ENCODE measurements at places on chromosomes 11 and 22.

DNA sequence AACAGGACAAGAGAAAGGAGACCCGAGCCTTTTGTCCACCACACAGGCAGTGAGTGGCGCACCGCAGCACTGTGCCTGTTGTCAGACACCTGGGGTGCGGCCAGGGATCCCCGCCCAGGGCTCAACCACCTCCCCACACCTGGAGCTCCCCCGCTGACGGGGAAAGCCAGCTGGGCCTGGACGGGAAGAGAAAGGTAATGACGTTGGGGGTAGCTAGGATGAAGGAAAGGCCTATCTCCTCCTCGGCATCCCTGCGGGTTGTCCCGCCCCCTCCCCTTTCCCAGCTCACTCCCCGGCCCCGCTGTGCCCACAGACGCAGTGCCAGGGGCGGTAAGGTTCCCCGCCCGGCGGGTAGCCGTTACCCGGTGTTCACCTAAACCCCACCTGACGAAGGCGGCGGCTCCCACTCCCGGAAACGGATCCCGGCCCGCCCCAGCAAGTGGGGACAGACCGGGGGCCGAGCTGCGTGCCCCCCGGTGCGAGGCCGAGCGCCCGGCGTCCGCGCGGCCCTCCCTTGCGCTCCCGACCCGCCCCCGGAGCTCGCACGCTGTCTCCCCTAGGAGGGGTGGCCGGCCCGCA lies 495 bp downstream of the HYOU1 start:
- peak; percentile 46 for DNase-seq

DNA sequence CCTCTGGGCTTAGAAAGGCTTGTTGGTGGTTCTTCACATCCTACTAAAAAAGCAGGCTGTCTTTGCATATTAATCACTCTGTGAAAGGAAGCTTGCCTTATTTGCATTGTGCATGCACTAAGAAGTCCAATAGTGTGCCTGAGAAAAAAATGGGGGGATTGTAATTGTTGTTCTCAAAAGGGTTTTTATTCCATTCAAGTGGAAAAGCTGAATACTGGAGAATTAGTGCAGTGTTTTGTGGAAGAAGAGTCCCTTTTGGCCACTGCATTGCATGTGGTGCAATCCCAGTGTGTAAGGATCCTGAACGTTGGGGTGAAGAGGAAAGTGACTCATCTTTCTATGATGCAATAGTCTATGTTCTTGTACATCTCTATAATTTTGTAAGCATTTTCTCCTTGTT lies 16.5 kb downstream of the NCAM1 start:
- DNase-seq: no peak

GRCh38 chr11:8477680-8478079 lies 116.3 kb downstream of the STK33 start:
- DNase-seq: no peak

- DNase-seq: no peak
These were observed 129.1 kb upstream of the ARHGAP42 start for GRCh38 chr11:100557830-100558611.

- no peak for DNase-seq
These were observed 2.3 kb downstream of the CCDC86 start for GRCh38 chr11:60844045-60844869.

DNA sequence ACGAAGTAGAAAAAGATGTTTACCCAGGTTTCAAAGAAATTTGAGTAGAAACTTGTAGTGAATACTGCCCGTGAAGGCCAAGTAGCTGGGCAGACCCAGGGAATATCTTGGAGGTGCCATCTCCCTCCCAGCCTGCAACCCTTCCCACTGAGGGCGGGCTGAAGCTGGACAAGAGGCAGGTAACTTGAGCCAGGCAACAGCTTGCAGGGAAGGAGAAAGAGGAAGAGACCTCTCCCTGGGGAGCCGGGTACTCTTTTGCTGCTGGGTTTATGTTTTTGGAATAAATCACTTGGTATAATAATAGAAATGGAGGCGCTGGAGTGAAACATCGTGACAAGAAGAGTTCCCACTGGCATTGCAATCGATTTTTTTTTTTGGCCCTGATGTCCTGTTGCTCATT lies 49.4 kb upstream of the JAM3 start:
- DNase-seq: no peak

DNA sequence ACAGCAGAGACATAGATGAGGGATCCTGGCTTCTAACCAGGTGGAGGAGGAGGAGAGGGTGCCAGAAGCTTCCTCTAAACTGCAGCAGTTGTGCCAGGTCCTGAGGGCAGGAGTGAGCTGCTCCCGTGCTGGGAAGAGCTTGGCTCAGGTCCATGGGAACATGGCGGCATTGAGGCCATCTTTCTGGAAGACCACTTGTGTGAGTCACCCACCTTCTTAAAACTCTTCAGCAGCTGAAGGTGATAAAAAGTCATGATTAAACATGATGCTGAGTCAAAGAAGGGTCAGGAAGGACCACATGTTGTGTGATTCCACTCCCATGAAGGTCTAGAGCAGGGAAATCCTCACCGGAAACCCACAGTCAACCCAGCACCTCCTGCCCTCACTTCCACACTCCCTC lies 35.1 kb downstream of the LINC01488 start:
- no peak for DNase-seq

DNA sequence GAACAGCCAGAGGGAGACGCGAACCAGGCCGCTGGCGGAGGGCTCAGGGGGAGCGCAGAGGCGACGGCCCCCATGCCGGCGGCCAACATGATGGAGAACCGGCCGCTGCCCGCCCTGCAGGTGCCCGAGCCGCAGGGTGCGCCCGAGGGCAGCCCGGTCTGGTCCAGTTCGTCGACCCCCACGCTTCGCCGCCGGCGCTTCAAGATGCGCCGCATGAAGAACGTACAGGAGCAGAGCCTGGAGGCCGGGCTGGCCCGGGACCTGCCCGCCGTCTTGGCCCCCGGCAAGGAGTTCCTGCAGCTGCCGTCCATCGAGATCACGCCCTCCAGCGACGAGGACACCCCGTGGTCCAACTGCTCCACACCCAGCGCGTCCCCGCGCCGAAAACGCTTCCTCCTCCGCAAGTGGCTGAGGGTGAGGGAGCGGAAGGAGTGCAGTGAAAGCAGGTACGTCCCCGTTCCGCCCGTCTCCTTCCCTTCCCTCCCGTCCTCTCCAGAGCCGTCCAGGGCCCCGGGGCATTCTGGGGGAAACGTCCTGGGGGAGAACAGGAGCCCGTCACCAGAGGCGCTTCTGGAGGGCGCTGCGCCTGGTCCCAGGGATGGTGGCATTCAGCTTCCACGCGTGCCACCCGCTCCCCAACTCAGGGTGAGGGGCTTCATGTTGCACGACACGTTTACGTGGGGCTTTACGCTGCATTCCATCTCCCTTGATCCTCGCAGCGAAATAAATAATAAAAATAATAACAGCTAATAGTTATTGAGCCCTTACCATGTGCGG lies 840 bp downstream of the GRAMD1B start:
- DNase-seq: peak; percentile 7

DNA sequence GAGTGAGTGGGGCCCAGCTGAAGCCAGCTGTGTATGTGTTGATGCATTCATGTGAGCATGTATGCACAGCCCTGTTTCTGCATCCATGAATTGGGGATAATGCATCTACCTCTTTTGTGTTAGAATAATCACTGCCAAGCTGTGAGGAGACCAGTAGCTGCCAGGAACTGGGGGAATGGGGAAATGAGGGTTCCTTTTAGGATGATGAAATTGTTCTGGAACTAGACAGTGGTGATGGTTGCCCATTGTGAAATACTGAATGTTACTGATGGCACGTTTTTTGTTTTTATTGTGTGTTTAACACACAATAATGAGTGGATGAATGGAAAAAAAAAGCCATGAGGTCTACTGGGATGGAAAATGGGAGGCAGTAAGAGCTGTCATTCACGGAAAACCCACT lies 45.3 kb upstream of the WNT11 start:
- no peak for DNase-seq

DNA sequence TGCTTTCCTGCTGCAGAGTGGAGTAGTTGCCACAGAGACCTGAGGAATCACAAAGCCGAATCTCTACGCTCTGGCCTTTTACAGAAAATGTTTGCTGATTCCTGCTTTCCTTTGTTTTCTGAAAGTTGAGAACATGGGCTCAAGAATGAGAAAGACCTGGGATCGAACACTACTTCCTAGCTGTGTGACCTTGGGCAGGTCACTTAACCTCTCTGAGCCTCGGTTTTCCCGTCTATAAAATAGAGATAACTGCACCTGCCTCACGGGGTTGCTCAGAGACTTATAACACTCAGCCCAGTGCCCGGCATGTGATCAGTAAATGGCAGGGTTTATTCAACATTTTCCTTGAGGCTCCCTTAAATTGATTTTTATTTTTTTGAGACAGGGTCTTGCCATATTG lies 70.9 kb upstream of the ALX4 start:
- no peak for DNase-seq

GRCh38 chr22:48899523-48900326 lies 927.9 kb downstream of the BRD1 start:
- no peak for DNase-seq

DNA sequence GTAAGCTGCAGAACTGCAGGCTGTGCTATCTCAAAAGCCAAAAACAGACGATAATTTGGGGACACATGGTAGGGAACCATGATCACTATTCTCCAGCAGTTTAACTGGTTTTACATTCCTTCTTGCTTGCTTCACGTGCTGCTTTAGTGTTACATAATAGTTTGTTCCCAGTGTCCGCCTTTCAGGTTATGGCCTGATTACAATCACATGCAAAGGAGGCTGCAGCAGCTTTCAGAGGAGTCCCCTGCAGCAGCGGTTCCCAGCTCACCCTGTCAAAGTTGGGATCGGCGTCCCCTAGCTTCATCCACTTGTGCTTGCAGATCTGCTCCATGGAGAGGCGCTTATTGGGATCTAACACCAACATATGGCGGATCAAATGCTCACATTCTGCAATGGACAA lies 39.2 kb upstream of the APOA1 start:
- no peak for DNase-seq

GRCh38 chr22:37258005-37258752 lies 14.1 kb upstream of the RAC2 start:
- no peak for DNase-seq

DNA sequence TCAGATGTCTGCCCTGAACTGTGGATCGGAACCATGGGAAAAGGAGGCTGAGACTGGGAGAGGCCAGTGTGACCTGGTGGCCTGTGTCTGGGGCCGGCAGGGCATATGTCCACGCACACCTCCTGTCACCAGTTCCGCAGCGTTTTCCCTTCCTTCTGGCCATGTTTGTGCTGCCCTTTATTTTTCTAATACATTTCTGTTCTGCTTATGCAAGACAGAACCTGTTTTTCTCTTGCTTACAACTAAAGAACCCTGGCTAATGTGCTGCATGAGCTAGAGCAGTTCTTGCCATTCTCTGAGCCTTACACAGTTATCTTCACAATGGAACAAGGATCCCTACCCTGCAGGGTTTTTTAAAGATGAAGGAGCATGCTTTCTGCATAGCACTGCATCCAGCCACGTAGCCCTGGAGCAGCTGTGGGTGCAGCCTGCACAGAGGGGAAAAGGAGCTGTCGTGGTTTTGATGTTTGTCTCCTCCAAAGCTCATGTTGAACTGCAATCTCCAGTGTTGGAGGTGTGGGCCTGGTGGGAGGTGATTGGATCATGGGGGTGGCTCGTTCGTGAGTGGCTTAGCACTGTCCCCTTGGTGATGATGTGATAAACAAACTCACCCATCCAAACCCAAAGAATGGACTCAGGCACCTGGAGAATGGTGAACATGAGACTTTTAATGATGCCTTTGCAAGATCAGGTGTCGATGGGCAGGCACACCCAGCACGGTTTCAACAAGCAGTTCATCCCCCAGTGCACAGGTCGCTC lies 84.8 kb upstream of the SHANK2 start:
- DNase-seq: no peak

DNA sequence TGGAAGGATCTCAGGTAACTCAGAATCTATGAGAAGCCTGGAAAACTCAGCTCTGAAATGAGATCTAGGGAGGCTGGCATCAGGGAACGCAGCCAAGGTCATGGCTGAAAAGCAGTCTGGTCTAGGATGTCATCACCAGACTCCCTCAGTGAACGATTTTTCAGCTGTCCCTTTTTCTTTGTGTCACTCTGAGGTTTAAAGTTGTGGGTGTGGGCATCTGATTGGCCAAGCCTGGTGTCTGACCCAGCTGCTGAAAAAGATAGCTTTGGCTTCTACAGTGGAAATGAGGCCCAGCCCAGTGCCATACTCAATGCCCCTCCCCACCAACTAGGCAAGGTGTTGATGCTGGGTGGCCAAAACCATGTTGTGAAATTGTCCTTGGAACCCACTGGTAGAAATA lies 14.5 kb downstream of the RPS3 start:
- no peak for DNase-seq

- DNase-seq: no peak
These were observed 14.2 kb upstream of the NTM start for GRCh38 chr11:131356206-131356605.

GRCh38 chr11:62654297-62654696 lies 1.2 kb upstream of the INTS5 start:
- no peak for DNase-seq

GRCh38 chr11:111834432-111835163 lies 36.8 kb downstream of the ALG9 start:
- no peak for DNase-seq

DNA sequence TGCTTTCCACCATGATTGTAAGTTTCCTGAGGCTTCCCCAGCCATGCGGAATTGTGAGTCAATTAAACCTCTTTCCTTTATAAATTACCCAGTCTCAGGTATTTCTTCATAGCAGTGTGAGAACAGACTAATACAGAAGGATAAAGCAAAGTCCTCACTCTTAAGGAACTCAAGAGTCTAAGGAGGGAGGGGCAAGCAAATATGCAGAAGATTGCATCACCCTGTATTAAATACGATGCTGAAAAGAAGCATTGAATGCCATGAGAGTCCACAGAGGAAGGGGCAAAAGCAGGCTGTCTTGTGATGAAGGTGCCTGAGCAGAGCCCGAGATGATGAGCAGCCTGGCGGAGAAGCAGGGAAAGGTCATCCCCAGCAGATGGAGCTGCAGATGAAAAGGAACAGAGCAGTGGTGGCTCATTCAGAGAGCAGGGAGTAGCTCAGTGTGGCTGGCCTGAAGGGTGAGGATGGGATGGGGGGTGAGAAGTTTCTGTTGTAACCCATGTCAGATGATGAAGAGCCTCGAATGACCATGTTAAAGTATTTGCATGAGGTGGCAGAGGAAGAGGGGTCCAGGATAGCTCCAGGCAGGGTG lies 6.3 kb upstream of the IZUMO1R start:
- no peak for DNase-seq

- no peak for DNase-seq
These were observed 915 bp upstream of the OSBP start for GRCh38 chr11:59616396-59616982.

DNA sequence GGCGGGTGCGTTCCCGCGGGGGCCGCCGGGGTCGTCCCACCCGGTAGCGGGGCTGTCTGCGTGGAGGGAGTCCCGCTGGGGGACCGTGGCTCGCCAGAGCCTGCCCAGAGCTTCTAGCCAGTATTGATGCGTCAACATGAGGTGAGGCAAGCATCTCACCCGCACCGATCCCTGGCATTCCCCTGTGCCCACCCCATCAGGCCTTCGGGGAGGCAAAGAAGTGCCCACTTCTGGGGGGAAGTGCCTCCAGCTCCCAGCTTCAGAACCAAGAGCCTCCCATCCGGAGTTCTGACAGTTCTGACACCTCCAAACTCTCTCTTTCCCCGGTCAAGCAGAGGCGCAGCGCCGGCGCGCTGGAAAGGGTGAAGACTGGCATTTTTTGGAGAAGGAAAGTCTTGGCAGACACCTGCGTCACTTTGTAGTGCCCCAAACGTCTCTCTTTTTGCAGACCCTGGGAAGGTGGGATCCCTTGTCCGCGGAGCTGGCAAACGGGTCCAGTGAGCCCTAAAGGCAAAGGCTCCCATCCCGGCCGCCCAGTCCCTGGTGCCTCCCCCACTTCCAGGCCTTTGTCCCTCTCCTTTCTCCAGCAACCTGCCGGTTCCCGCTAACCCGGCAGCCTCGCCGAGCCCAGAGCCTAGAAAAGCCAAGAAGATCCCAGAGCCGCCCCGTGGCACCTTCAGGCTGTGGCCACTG lies 3.2 kb upstream of the PAX6 start:
- no peak for DNase-seq

Data from naive B cell (primary cell).